Anterior cingulate cortex (tissue), 58 donors: ENCODE measurements at places on chromosomes 7 and 10.
A peak's percentile ranks its signal among the peaks of the same experiment; 100 is the strongest.

- no peak for DNase-seq
Measured at GRCh38 chr10:130560116-130560515, 423.9 kb downstream of the GLRX3 start.

GRCh38 chr10:120969219-120969645 lies 118.1 kb downstream of the WDR11 start:
- no peak for DNase-seq

DNA sequence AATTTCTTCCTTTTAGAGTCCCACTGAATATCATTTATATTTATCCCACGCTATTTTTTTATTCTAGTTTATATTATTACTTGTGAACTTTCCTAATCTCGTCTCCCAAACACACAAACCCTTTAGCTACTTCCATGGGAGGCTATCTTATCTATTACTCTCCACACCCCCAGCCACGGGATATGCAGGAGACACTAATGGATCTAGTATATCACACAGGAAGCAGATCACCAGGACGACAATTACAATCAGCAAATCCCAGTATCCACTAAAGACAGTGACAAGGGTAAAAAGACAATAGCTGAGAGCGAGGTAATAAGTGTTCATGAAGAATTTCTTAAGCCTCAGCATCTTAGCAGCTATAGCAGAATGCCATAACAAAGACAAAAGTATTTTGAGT lies 3.8 kb upstream of the AKR1E2 start:
- DNase-seq, result no peak

DNA sequence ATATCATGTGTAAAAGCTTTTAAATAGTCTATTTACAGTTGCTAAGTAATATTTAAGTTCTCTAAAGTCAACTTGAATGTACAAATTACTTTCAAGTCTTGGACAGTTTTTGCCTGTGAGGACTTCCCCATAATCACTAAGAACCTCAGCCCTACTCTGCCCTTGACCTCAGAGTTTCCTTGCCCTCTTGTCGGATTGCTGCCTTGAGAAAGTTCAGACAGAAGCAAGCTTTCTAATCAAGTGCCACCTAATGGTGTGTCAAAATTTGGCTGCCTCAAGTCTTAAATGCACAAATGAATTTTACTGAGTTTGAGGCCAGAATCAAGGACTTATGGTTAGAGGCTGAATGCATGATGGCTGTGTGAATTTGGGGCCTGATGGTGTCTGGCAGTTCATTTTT lies 88.3 kb upstream of the KAT6B start:
- DNase-seq, result no peak

- peak; percentile 15 for DNase-seq
Measured at GRCh38 chr10:102435529-102436233, 3.3 kb upstream of the CUEDC2 start.

DNA sequence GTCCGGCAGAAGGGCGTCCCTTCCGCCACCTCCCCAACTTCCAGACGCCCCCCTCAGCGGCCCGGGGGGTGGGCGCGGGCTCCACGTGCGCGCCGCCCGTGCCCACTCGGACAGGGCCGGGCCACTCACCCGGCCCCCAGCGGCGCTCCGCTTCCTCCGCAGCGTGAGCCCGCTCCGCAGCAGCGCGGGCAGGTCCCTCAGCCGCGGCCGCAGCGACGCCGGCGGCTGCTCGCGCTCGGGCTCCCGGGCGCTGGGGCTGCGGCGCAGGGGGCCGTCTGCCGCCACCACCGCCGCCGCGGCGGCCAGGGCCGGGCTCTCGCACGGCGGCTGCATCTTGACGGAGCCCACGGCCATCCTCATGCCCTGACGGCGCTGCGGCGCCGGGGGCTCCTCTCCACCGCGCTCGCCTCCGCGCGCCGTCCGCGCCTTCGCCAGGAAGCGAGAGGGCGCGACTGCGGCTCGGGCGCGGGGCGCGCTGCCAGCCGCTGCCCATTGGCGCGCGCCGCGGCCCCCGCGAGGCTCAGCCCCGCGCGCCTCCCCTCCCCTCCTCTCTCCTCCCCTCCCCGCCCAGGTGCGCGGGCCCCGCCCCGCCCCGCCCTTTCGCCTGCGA lies at the start of gene RAPGEF5:
RAPGEF5 (minus strand) TSS at position 454 of the 610 bp plus-strand sequence; CDS start at position 360, 94 bp downstream.
- DNase-seq, result no peak

DNA sequence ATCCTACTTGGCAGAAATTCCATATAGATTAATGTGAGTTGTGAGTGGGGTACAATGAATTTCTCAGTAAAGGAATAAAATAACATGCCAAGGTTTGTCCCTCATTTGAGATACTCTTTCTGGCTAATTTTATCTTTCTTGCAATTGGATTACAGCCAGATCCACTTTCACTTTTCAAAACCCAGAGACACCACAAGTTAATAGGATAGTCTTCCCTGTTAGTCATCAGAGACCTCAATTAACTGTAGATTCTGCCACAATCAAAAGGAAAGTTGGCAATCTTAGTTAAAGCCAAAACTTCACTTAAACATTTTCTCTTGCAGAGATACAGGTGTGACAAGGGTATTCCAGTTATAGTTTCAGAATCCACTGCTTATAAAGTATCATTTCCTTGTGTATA lies 91.4 kb upstream of the PHYHIPL start:
- DNase-seq, result no peak

DNA sequence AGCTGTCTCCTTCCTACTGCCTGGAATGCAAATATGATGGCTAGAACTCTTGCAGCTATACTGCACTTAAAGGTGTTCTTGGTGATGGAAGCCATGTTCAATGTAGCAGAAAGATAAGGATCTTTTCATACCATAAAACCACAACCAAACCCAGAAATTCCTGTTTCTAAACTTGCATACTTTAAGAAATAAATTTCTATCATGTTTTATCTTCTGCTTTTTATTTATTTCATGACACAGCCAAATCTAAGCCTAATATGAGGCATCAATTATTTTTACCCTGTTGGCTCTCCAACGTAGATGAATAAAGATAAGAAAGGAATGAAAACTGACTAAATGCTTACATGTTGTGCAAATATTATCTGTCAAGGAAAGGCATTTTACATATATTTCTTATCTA lies 224.1 kb downstream of the DOCK4 start:
- no peak for DNase-seq

- DNase-seq, result no peak
Measured at GRCh38 chr10:3426190-3426845, 253.7 kb upstream of the PITRM1 start.

GRCh38 chr7:47846138-47846836 lies 102.0 kb downstream of the PKD1L1 start:
- DNase-seq, result no peak
